ENCODE measurements at places on chromosomes 11 and 22.
A peak's percentile ranks its signal among the peaks of the same experiment; 100 is the strongest.

DNA sequence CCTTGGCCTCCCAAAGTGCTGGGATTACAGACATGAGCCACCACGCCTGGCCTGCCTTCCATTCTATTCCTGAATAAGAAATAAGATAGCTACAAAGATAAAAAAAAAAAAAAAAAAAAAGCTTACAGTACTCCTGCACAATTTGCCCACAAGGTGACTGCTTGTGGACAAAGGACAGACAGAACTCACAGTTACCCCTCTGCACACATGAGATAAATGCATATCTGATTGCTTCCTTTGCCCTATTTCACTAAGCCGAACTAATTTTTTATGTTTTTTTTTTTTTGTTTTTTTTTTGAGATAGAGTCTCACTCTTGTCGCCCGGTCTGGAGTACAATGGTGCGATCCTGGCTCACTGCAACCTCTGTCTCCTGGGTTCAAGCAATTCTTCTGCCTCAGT is 23.6 kb upstream of the HSPA8 start:
- no peak for DNase-seq

DNA sequence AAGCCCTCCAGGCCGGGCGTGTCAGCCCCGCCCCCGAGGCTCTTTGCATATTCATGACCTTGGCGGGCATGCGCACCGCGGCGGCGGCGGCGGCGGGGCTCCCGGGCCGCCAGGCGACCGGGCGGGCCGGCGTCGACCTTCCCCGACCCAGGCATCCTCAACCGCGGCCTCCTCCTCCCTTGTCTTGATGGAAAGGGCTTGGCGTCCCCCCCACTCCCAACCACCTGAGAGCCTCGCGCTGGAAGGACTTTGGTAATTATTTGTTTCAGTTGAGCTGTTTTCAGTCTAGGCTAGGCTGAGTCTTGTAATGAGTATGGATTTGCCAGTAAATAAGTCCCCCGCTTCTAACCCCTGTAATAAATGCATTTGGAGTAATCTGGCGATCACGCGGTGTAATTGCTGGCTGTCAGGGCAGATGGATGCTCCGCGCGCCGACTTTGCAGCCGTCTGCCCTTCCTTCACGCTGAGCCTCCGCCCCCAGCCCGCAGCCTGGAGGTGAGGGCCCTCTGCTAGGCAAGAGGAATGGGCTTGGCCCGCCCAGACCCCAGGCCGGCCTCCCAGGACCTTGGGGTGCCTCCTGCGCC is 25.2 kb downstream of the FLRT1 start:
- DNase-seq, result no peak

DNA sequence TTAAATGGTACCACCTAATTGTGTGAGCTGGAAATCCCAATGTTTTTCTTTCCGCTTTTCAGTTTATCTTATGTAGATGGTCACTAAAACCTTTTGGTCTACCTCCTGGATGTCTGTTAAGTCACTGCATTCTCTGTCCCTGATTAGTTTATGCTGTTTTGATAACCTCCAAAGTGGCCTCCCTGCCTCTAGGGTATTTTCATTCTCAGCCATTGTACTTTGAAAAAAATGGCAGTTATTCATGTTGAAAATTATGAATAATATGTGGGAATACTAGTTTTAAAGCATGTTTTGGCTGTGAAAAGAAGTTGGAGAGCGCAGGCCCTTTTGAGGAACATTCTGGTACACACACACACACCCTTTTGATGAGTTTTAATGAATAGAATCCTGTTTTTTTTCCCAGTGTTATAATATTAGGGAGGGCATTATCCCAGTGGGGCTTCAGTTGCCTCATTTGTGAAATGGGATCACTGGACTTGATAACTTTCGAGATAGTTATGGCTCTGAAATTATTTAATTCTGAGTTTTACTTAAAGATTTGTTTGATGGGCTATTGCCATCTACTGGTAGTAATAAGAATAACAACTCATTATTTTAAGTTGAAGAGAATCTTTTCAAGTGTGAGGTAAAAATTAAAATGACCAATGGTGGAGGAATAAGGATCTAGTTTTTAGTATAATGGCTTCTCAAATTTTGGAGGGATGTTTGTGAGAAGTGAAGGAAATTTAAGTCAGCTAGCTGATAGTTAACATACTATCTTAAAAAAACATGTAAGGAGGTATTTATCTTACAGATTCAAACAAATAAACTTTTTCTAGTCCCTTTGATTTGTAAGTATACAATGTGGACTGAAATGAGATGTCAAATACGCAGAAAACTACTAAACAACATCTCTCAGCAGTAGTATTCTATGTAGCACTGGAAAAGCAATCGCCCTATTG is 3.9 kb downstream of the FDX1 start:
- no peak for DNase-seq

GRCh38 chr22:20131597-20131858 is at the start of gene ZDHHC8:
Gene ZDHHC8 (plus strand): TSS chr22:20131804. CDS start chr22:20131948, 144 bp downstream.
- DNase-seq, result no peak

DNA sequence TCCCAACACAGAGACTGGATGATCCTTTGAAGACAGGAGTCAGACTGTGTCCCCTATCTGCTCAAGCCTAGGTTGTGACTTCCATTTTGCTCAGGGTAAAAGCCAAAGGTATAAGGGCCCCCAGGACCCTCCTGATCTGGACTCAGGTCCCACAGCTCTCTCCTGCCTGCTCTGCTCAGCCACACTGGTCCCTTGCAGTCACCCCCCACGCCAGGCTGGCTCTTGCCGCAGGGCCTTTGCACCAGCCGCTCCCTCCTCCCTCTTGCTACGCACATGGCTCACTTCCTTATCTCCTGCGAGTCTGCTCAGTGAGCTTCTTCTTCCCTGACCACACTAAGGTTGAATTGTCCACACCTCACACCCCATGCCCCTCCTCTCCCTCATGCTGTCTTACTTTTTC is 28.4 kb upstream of the CACNG2 start:
- no peak for DNase-seq

DNA sequence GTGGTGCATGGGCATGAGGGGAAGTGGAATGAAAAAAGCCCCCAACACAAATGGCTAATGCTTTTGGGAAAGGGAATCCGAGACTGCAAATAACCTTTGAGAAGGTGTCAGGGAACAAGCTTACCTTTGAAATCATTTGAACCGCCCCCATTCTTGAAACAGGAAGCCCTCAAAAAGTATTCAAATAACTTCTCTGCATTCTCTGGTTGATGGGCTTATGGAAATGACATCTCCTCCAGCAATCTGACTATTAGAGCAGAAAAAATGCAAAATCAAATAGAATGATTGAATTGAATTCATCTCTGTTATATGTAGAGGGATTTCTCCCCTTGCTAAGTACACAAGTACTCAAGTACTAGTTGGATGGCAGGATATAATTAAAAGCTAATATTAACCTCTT is 409.9 kb downstream of the TMEM135 start:
- DNase-seq, result no peak

DNA sequence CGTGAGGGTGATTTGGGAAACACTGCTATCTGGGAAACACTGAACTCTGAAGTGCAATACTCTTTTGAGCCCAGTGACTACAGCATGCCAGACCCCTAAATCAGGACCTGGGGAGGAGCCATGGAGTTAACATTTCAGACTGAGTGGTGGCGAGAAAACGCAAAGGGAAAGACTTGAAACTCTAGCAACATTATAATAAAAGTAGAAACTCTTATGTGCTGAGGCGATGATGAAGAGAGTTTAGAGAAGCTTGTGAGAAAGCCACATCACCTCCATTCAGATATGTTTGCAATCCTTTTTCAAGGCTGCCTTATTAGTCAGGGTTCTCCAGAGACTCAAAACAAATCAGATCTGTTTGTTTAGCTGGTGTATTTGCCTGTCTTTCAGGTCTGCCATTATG is 1.9 kb downstream of the FEN1 start:
- no peak for DNase-seq

GRCh38 chr11:15769203-15769602 is 587.1 kb downstream of the SOX6 start:
- DNase-seq, result peak; percentile 25

GRCh38 chr11:62959422-62959980 is 25.3 kb downstream of the SLC22A6 start:
- DNase-seq, result no peak

DNA sequence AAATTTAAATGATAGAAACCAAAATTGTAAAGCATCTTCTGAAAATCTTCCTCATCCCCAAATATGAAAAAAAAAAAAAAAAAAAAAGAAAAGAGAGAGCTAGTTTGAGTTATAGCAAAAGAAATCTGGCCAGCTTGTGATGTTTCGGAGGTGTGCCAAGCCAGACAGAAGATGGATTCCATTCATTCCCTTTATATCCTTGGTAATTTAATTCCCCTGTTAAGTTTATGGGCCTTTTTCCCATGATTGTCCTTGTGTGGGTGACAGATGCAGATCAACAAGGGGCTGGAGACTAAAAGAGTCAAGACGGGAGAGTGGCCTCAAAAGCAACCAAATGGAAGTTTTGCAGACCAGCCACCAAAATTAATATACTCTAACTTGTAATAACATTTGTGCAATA is 47.6 kb upstream of the PARVA start:
- no peak for DNase-seq

DNA sequence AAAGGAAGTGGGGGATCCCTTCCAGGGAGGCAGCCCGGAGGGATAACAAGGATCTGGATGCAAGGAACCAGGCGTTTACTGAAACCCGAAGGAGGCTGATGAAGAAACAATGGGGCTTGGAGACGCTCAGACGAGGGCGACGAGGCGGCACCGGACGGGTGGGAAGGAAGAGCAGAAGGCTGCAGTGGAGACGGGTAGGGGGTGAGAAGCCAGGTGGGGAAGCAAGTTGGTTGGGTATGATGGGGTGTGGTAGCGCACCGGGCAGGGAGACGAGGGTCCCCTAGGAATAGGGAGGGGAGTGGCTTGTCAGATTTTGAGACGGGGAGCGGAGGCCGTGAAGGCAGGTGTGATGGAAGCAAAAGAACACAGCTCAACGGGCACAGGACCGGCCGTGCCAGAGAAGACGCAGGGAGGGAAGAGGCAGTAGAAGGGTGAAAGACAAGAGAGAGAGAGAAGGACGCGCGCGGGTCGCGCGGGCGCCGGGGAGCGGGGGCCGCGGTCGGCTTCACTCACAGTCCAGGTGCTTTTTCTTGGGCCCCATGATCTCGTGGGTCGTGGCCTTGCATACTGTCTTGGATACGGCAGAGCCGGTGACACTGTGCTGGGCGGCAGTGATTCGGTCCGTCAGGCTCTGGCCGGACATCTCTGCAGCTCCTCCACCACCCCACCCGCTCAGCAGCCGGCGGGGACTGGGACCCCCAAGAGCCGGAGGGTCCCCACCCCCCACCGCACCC is 579 bp downstream of the PICALM start:
- DNase-seq, result no peak

DNA sequence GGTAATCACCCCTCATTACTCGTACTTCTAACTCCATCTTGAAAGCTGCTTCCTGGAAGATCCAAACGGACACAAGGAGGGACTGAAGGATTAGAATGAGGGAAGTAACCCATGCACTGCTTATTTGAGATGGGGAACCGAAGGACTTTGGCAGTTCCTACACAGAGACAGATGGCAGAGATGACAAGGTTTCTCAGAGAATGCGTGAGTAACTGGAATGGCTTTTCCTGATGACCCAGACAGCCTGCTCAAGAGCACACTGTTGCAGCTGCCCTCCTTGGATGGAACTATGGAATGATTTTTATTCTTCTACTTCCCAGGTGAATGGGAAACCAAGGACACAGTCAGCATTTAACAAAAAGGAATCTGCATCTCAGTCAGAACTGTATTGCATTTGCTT is 7.3 kb downstream of the KCNJ11 start:
- no peak for DNase-seq

DNA sequence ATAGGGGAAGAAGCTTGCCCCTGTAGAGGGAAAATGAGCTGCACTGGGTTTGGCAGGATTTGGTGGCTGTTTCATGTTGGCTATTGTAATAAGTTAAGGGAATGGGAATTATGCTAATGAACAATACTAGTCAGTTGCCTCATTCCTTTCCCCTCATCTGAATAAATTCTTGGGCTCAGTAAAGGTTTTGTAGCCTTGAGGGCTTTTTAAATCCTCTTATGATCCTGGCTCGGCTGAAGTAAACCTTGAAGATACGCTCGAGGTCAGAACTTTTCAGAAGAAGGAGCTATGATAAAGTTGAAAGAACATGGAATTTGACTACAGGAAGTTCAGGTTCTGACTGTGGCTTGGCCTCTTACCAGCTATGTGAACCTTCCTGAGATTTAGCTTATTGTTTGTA is 448.7 kb downstream of the RAB38 start:
- no peak for DNase-seq

DNA sequence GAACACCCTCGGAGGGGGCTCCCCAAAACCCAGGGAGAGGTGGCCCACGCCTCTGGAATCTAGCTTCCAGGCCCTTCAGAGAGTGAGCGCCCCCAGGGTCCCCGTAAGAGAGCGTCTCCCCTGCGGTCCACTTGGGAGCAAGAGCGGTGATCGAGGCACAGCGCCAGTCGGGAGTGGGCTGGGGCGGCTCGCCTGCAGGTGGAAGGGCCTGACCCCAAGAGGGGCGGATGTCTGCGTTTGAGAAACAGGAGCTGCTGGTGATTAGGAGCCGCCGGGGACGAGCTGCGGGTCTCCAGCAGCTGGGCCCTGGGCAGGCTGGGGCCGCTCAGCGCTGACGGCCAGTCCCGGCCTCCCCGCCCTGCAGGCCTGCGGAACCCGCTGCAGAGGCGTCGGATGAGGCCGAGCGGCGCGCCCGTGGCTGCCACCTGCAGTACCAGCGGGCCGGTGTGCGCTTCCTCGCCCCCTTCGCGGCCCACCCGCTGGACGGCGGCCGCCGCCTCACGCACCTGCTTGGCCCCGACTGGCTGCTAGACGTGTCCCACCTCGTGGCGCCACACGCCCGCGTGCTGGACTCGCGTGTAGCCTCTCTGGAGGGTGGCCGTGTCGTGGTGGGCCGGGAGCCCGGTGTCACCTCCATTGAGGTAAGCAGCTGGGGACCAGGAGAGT is 10.0 kb downstream of the TMEM132A start:
- no peak for DNase-seq

DNA sequence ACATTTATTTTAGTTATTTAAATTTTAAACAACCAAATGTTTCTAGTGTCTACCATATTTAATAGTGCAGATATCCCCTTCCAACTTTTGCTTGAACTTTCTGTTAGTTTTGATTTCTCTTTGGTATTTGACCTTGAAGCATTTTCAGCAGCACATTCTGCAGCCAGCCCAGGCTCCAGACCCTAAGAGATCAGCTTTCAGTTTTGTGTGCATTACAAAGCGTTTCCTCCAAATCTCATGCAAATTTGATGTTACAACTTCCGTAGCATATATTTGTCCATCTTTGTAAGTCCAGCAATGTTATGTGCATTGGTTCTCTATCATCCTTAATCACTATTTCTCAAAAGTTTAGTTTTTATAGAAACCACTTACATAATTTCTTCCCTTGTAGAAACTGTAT is 14.6 kb upstream of the SERGEF start:
- DNase-seq, result no peak

- no peak for DNase-seq
These were observed 19.4 kb downstream of the MRPL23 start for GRCh38 chr11:1966531-1966930.

All from RWPE1 (cell line).